Nucleus accumbens (tissue), 56 donors: ENCODE measurements at places on chromosomes 3 and 15.

GRCh38 chr15:39685999-39686613 is 96.5 kb downstream of the FSIP1 start:
- DNase-seq: no peak

- no peak for DNase-seq
Measured at GRCh38 chr15:43433165-43433564, 59.8 kb downstream of the TP53BP1 start.

- DNase-seq: no peak
Measured at GRCh38 chr15:101099183-101099582, 152.7 kb downstream of the CHSY1 start.

DNA sequence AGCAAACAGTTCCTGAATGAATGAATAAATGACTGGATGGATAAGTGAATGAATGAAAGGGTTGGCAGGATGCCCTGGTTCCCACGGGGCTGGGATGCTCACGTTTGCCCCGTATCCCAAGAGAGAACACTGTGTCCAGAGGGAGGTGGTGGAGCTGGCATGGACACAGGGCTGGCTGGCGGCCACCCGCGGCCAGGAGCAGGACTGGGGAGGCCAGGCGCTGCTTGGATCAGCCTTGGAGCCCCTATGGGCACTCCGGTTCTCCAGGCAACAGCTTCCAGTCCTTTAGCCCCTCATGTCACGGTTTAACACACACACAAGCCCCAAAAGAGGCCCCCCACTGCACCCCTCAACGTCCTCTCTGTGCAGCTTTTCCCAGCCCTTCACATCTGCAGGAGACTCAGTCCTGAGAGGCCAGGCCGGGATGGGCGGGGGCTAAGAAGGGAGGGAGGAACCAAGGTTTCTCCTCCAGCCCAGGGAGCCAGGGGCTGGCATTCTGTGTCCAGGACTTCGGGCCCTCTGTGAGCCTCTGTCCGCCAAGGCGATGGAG is 86.0 kb upstream of the ALDH1L1 start:
- peak; percentile 40 for DNase-seq

- DNase-seq: no peak
Measured at GRCh38 chr15:45084163-45084562, 29.8 kb downstream of the DUOX2 start.

GRCh38 chr3:195143221-195143620 is 127.7 kb downstream of the XXYLT1 start:
- no peak for DNase-seq

DNA sequence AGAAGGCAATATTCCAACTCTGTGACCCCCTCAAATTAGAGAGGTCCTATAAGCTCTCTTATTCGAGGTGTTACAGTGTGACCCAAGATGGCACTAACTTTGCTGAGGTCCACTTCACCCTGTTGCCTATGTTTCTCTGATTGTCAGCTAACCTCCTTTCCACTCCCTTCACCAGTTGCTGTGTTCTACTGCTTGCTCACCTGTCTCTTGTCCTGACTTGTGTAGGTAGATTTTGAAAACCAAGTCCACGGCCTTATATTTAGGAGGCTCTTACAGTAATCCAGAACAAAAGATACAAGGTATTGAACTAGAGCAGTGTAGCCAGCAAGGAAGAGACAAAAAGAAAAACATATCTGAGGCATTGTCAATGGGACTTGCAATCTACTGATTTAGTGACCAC is 20.1 kb upstream of the GSK3B start:
- DNase-seq: no peak

DNA sequence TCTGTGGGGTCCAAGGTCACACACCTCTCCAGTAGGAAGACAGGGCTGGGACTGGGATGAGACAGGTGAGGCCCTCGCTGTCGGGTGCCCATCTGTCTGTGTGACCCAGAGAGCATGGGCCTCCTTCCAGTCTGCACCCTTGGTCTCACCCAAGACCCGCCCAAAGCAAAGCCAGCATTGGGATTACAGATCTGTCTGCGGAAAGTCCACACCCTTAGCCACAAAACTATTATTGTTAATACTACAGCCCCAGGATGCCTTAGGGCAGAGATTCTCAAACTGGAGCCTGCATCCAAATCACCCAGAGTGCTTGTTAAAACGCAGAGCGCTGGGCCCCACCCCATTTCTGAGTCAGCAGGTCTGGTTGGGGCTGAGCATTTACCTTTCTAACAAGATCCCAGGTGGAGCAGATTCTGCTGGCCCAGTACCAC is 58.5 kb upstream of the ZNF148 start:
- DNase-seq: no peak

DNA sequence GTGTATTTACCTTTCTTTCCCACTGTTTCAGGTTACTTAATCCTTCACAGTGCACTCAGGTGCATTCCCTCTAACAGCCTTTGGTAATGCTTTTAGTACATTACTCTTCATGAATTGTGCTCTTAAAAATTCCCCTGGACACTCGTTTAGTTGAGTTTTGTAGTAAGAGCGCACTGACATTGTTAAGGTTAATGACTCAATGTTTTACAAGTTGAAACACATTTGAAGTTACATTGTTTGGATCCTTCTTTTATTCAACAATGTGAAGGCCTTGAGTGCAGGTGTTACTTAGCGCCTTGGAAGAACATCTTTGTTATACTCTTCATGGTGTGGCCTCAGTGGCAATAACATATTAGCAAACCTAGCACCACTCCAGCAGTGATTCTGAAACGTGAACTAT is 739.6 kb downstream of the NAALADL2 start:
- DNase-seq: no peak

DNA sequence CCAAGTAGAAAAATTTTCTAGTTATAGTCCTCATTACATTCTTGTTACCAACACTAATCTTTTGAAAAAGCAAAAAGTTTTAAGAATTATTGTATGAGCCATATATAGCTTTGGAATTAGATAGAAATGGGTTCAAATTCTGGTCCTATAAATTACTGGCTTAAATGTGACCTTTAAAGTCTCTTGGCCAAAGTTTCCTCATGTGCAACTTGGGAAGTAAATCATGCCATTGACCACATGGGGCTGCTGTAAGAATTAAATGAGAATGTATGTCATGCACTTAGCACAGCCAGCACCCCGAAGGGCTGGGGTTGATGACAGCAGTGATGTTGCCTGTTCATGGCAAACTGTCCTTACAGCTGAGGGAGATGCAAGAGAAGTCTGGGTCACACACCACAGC is 108.3 kb downstream of the TOP2B start:
- no peak for DNase-seq

DNA sequence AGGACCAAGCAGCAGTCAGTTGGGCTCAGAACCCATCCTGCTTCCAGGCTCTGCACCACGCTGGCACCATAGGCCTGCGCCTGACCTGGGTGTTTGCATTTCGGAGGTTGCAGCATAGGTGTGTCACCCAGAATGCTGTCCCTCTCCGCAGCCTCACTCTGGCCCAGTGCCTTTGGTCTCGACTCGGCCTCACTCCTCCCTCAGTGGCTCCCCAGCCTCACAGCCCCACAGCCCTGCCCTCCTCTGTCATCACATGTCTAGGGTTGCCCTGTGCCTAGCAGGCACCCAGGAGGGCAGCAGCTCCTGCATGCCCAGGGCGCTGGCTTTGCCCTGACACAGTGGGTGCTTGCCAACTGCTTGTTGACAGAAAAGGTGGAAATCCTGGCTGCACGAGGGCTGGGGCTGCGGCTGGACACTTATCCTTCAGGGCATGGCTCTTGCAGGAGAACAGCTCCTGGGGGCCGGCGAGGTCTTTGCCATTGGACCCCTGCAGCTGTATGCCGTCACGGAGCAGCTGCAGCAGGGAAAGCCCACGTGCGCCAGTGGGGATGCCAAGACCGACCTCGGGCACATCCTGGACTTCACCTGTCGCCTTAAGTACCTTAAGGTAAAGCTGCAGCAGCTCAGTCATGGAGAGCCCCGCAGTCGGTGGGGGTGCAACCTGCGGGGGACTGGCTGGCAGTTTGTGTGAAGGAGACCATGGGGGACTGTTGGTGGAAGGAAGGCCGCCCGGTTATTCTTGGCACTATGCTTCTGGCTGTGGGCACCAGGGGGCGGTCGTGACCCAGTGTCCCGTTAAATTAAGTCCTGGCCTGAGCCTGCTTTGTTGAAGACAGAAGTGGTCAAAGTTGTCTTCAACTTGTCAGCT is 16.2 kb downstream of the NISCH start:
- peak; percentile 46 for DNase-seq

GRCh38 chr3:134369861-134370596 is 4.2 kb downstream of the AMOTL2 start:
- DNase-seq: no peak

- DNase-seq: no peak
Measured at GRCh38 chr3:36707623-36708409, 56.5 kb downstream of the DCLK3 start.

DNA sequence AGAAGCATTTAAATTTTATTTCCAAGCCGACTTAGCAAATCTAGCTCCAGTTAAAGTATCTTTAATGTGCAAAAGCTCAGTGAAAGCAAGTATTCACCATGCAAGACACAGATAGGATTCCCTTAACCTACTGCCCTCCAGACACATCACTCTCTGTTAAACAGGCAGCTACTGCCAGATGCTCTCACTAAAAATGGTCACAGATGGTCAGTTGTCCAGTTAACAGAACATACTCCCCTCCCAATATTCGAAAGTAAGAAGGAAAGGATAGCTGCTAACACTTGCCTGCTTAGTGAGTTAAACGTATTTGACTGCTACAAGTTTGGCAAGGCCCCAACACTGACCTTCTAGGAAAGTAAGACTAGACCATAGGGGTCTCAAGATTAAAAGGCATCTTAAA is 73.7 kb downstream of the PRTG start:
- no peak for DNase-seq

DNA sequence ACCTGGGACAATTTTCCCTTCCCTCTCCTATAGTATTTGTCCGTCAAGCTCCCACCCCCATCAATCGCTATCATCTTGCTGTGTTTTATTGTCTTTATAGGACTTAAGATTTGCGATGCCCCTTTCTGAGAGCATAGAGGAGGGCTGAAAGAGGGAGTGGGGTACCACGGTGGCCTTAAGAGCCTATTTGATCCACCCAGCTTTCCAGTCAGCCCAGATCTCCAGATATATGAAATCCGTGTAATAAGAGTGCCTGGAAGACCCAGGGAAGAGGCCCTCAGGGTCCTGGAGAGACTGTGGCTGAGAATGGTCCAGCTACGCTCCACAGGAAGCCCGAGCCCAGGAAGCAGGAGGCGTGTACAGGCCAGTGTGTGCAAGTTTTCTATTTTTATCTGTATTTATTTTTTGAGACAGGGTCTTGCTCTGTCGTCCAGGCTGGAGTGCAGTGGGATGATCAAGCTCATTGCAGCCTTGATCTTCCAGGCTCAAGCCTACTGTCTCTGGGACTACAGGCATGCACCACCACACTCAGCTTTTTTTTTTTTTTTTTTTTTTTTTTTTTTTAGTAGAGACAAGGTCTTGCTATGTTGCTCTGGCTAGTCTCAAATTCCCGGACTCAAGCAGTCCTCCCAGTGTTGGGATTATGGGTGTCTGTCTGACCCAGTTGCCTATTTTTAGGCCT is 964 bp upstream of the NCKIPSD start:
- no peak for DNase-seq

- DNase-seq: no peak
Measured at GRCh38 chr3:54185740-54186139, 63.4 kb downstream of the CACNA2D3 start.

DNA sequence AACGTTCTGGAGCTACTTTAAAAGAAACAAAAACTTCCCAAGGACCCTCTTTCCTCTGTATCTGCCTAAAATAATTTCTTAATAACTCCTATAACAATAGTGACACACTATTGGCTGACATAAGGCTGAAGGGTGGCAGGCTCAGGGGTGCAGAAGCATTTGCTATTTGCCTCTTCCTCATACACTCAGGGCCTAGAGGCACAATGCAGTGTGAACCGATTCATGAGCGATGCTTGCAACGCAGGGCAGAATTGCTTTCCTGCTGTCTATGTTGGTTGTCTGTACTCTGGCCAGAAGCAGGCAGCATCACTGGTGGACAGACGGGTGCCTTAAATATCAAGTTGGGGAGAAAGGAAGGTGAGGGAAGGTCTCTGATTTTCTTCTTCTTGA is 157.4 kb downstream of the AGBL1 start:
- no peak for DNase-seq

DNA sequence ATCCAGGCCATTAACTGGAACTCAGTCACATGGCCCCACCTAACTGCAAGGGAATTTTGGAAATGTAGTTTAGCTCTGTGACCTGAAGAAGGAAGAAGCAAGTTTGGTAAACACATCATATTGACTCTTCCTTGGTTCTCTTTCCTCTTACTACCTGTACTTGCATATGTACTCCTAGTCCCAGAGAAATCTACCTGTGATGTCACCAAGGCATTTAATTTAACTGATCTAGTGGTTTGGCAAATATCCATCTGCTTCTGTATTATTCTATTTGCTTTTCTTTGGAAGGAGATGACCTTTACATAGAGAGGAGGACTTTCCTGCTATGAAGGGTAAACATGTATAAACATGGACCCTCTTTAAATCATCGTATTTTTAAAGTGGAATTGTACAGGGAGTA is 150.8 kb downstream of the TMEM108 start:
- no peak for DNase-seq

DNA sequence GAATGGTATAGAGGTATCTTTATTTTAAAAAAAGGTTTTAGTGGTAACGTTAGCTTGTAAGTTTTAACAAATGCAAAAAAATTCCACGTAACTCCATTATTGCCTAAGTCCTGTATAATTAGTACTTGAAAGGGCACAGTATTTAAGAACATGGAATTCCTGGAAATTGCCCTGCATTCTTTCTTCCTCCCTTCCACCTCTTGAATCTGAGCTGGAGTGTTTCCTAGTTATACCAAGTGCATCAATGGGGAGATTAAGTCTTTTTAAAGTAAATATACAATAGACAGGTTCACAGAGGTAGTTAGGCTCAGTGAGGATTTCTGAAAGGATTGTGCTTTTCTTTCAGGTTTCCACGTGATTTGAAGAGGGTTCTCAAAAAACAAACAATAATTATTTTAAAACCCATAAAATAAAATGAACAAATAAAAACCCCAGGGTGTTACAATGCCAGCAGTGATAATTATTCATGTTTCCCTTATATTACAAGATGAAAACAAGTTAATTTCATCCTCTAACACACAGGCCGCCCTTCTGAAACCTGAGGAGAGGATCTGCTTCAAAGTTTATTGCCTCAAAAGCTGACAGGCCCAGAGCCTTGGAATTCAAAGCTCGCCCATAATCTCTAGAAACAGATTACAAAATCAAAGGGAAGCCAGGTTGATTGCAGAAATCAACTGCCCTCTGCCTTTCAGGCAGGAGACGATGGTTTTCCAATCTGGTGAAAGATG is 128.8 kb upstream of the LMOD3 start:
- no peak for DNase-seq

GRCh38 chr15:82689147-82689546 is 20.5 kb downstream of the AP3B2 start:
- DNase-seq: no peak
